Inflammatory macrophage treated with lipopolysaccharide for 1 hour (primary cell): ENCODE measurements at places on chromosomes 16 and 17.

DNA sequence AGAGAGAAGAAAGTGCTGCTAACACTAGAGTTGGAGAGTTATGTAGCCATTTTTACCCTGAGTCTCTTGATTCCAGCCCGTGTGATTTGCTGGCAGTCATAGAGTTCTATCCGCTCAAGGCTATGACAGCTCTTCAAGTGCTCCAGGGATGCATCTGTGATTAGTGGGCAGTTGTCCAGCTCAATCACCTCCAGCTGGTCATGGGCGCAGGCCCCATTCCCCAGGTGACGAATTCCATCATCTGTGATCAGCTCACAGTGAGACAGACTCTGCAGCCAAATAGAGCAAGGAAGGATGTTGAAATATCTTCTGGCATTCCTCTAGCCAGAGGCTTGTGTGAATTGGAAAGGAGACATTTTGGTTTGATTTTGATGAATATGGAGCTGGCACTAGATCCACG, 38.4 kb upstream of the STAC2 start:
- DNase-seq, result no peak

GRCh38 chr16:88453611-88454522, 787 bp downstream of the ZFPM1 start:
- DNase-seq, result no peak

GRCh38 chr17:76384222-76384986, at the start of gene SPHK1:
SPHK1 (plus strand) TSS chr17:76384609; CDS start chr17:76385645, 1,036 bp downstream.
- peak; percentile 80 for DNase-seq

GRCh38 chr17:48748718-48749566, 20.4 kb upstream of the HOXB13 start:
- no peak for DNase-seq

GRCh38 chr17:6787081-6787693, 11.2 kb downstream of the FBXO39 start:
- no peak for DNase-seq

DNA sequence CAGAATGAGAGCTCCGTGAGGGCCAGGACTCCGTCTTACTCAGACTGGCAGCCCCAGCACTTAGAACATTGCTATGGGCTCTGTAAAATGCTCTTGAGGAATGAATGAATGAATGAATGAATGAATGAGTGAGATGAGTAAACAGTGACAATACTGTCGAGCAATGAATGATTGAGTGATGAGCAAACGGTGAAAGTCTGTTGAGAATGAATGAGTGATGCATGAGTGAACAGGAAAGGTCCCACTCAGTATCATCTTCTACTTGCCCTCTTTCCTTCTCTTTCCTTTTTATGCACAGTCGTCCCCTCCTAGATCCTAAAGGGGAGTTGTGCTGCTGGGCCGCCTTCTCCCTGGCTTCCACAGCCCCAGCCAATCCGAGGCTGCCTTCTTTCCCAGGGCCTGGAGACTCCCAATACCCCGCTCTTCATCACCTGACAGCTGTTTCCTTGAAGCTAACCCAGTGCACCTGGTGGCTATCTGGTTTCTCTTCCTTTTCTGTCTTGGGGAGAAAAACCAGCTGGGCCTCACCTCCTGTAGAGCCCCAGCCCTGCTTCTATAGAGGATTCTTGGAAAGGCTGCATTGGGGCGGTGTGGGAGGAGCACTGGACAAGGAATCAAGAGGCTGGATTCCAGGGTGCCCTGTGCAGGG, 32.7 kb upstream of the CACNG1 start:
- no peak for DNase-seq

DNA sequence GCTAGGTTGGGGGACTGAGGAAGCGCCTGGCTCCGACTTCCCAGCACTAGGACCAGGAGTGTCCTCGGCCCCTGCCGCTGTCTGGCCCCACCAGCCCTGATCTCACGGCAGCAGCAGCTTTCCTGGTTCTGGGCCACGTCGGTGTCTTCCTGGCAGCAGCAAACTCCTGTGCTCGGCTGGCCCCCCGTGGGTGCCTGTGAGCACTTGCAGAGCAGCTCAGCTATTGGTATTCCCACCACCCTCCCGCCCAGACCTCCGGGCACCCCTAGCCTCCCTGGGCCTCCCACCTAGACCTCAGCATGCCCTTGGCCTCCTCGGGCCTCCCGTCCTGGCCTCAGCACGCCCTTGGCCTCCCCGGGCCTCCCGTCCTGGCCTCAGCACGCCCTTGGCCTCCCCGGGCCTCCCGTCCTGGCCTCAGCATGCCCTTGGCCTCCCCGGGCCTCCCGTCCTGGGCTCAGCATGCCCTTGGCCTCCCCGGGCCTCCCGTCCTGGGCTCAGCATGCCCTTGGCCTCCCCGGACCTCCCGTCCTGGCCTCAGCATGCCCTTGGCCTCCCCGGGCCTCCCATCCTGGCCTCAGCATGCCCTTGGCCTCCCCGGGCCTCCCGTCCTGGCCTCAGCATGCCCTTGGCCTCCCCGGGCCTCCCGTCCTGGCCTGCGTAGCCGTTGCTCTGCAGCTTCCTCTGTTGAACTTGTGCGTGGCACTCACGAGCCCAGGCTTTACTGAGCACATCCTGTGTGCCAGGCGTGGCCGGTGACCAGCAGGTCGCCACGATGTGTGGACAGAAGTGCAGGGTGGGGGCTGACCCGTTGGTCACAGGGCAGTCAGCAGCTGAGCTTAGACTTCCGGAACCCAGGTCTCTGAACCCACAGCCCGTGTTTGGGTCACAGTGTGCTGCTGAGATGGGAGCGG, 51.8 kb upstream of the ACSF3 start:
- DNase-seq, result no peak

GRCh38 chr17:66786107-66786506, 48.8 kb upstream of the CACNG5 start:
- no peak for DNase-seq

DNA sequence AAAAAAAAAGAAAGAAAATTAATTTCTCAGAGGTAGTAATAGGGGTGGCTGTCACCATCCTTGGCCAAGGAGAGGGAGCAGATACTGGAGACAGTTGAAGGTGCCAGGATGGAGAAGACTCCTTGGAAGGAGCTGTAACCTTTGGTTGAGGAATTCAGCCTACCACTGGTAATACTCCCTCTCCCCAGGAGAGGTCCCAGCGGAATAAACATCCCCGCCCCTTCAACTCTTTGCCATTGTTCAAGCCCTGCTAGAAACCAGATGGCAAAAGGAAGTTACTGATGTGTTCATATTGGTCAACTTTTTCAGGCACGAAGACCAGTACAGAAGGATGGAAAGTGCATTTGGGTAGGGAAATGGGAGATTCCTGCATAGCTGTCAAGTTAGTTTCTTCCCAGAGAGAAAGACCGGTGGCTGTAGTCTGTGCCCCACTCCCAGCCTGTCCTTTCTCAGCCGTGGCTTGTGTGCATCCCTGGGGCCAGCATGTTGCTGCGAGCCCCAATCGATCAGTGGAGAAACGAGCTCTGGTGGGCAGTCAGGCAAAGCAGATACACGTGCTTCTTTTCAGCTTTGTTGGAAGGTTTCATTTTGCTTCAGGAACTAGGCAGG, 612.1 kb downstream of the MAF start:
- no peak for DNase-seq
